ENCODE measurements at places on chromosomes 6 and 20. TPM values are rescaled to one million over a fixed set of nuclear protein-coding genes. Genes with fewer than 3 reads are reported as not detected.

- peak; percentile 73 for DNase-seq
Measured at GRCh38 chr6:27617700-27618689, 145.1 kb upstream of the ZNF184 start.

DNA sequence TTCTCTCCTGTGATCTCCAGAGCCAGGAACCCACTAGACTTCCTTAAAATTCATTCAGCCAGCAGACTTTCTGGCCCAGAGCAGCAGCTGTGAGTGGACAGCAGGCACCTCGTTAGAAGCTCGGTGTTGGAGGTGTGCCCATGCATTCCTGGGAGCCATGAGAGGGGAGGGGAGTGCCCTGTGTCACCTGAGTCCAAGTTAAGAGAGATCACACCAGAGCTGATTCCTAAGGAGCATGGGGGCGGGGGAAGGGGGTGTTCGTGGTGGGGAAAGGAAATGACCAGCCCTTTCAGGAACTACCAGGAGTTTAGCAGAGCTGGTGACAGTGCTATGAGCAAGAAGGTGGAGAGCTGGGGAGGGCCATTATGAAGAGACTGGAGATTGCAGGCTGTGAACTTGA is 46.9 kb downstream of the GFRA4 start:
- DNase-seq: peak; percentile 76

DNA sequence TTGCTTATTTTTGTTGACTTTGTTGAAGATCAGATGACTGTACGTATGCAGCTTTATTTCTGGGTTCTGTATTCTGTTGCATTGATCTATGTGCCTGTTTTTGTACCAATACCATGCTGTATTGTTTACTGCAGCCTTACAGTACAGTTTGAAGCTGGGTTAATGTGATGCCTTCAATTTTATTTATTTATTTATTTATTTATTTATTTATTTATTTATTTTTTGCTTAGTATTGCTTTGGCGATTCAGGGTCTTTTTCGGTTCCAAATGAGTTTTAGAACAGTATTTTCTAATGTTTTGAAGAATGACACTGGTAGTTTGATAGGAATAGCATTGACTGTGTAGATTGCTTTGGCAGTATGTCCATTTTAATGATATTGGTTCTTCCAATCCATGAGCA is 210.3 kb downstream of the EPM2A start:
- DNase-seq: no peak

DNA sequence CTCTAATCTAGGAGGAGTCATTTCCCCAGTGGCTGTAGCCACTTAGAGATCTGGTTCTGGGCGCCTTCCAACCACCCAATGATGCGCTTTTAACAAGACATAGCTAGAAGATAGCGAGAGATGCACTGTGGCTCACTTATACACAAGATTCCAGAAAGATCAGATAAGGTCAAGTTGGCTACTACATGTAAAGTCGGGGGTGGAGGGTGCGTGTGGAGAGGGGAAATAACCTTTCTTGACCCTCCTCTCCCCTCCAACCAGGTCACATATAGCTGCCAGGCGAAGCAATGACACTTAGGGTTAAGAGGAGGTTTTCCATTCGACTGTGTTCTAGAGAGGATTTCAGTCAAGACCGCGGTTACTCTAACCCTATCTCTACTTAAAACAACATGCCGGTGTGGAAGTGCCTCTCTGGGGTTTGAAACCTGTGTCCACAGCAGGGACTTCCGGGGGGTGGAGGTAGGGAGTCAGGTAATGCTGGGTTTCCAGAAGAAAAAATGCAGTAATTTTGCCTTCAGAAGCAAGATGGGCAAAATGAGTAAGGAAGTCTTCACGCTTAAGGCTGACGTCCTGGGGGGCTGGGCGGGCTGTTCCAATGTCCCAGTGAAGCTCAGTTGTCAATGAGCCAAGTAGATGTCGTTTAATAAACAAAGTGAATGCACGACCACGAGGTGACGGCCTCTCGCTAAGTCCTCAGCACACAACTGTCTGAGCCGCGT is 1.8 kb upstream of the SIM1 start:
- DNase-seq: no peak

DNA sequence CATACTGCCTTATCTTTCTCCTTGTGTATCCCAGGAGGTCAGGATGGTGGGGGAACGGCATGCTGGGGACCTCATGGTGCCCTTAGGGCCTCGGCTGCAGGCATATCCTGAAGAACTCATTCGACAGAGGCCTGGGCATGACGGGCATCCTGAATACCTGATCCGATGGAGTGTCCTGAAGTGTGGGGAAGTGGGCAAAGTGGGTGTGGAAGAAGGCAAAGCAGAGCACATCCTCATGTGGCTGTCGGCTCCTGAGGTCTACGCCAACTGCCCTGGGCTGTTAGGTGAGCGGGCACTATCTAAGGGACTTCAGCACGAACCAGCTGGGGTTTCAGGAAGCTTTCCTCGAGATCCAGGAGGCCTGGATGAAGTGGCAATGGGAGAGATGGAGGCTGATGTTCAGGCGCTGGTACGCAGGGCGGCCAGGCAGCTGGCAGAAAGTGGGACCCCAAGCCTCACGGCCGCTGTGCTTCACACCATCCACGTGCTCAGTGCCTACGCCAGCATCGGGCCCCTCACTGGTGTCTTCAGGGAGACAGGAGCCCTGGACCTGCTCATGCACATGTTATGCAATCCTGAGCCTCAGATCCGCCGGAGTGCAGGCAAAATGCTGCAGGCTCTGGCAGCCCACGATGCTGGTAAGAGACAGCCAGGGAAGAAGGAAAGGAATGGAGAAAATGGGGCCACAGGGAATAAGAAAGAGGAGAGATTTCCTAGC is 2.4 kb downstream of the CUL9 start:
- DNase-seq: no peak

GRCh38 chr20:57384953-57385761 is 6.0 kb upstream of the RBM38 start:
- no peak for DNase-seq

- no peak for DNase-seq
Measured at GRCh38 chr6:84508981-84509380, 255.4 kb downstream of the TBX18 start.

ENPP4 gene
- total RNA-seq: 2.8 TPM

AGPAT4 gene
- 3.9 TPM for total RNA-seq

ZNF165 gene
- total RNA-seq: 12.1 TPM

UTRN gene
- total RNA-seq: 58.3 TPM

PGC gene
- total RNA-seq: not detected

NKAIN2 gene
- total RNA-seq: not detected

PRRT1 gene
- not detected for total RNA-seq

BPIFA1 gene
- total RNA-seq: not detected

All from PC-3 (cell line).